Suppressor macrophage (primary cell): ENCODE measurements at places on chromosomes 4 and X.

DNA sequence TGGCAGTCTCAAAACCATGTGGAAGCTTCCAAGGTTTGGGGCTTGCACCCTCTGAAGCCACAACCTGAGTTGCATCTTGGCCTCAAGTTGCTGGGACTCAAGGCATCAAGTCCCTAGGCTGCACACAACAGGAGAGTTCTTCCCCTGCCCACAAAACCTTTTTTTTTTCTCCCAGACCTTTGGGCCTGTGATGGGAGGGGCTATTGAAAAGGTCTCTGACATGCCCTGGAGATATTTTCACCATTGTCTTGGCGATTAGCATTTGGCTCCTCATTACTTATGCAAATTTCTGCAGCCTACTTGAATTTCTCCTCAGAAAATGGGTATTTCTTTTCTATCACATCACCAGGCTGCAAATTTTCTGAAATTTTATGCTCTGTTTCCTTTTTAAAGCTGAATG, 349.5 kb upstream of the EDA2R start:
- DNase-seq = no peak

GRCh38 chr4:125704726-125705125, 390.0 kb downstream of the FAT4 start:
- no peak for DNase-seq

- DNase-seq = no peak
These were observed 234.2 kb upstream of the MID1 start for GRCh38 chrX:10854594-10854993.

GRCh38 chr4:30825008-30825770, 105.0 kb downstream of the PCDH7 start:
- DNase-seq = no peak

GRCh38 chrX:68892651-68893050, 63.8 kb downstream of the EFNB1 start:
- DNase-seq = no peak

- no peak for DNase-seq
These were observed 32.4 kb upstream of the RHOH start for GRCh38 chr4:40164459-40164858.

GRCh38 chrX:7110821-7111276, 36.7 kb upstream of the STS start:
- DNase-seq = no peak

DNA sequence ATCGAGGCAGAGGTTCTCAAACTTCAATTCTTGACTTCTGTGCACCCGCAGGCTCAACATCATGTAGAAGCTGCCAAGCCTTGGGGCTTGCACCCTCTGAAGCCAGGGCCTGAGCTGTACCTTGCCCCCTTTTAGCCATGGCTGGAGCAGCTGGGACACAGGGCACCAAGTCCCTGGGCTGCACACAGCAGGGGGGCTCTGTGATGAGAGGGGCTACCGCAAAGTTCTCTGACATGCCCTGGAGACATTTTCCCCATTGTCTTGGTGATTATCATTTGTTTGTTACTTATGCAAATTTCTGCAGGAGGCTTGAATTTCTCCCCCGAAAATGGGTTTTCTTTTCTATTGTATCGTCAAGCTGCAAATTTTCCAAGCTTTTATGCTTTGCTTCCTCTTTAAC, 4.9 kb upstream of the MAGEB17 start:
- no peak for DNase-seq

DNA sequence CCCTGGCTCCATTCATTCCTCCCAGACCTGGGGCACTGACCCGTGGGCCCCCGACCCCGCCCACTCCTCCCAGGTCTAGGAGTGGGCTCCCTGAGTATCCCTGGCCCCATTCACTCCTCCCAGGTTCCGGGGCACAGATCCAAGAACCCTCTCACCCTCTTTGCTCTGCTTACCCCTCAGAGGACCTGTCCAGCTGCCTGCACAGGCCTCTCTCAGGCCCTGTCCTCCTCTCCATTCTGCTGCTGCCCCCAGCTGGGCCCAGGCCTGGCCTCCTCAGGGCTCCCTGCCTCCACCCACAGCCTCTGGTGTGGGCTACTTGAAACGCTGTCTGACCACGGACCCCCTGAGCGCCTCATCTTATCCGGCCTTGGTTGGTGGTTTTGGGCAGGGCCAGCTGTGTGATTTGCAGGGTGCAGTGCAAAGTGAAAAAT, 217.7 kb upstream of the PSAPL1 start:
- no peak for DNase-seq

DNA sequence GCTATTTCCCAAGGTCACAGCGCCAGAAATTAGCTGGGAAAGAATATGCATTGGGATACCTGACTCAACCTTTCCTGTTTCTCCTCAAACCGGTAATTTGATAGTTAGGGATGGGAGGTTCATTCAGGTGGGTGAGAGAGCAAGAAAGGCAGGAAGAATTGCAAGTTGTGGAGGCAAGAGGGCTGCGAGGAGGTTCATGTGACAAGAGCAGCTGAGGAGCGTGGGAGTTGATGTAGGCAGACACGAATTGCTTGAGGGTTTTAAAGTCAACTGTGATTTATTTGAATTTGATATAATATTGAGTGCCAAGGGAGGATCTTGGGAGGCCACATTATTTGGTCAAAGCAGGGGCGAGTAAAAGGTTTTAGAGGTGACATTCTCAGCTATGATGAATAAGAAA, 329.0 kb downstream of the STIM2 start:
- no peak for DNase-seq

DNA sequence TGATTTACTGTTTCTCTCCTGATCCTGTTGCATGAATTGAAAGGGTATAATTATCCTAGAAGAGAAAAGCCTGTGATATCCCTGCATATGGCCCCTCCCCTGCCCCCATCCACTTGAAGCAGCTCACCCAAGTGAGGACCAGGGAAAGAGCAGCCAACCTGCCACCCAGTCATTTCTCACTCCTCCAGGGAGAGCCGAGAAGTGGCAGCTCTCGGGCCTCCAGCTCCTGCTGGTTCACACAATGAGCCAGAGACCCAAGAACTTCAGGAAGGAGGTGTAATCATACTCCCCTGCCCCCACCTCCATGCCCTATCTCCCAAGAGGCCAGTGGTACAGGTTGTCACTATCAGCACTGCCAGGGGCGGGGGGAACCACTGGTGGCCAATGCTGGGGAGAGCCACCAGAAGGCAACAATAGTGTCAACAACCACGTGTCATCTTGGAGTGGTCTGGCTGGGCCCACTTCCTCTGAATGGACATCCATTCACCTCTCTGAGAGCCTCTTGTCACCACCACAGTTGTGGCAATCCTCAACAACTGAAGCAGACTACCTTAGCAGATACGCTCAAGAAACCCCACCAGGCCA, 42.9 kb downstream of the APOO start:
- no peak for DNase-seq
